ENCODE measurements at places on chromosomes 11 and 22.

DNA sequence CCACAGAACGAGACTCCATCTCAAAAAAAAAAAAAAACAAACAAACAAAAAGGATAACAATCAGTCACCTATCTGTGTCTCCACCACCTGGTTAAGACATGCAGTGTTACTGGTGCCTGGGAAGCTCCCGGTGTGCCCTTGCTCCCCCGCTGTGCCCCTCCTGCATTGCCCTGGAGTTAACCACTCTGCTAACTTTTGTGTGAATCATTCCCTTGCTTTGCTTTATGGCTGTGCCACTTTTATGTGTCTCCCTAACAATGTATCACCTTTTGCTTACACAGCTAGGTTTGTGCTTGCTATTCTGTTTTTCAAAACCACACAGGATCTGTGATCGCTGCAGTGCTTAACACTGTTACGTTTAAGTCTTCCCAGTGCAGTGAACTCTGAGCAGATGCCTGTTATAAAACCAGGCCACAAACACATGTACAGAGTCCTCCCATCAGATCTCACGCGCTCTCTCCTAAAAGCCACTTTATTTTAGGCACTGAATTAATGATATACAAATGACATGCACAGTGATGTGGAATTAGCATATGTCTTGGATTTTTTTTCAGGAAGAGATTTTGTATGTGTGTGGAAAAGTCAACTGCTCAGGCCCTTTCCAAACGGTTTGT is 69.9 kb downstream of the BUD13 start:
- DNase-seq = no peak

GRCh38 chr11:73248526-73249185 is 23.5 kb upstream of the P2RY6 start:
- no peak for DNase-seq

DNA sequence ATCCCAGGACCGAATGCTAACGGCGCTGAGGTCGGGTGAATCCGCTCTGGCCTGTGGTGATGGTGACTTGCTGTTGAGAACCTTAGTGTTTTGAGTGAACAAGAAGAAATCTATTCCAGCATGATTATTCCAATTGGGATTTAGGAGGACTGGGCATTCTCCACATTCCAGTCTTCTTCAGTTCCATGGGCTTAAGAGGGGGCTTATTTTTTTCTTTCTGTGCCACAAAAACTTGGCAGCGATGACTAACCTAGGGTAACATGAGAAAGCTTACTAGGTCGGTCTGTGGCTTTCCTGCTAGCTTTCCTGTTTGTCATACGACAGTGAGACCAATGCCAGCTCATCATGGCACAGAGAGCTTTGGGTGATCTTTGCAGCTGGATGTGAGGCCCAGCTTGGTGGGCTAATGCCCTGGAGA is 62.9 kb upstream of the ATXN10 start:
- DNase-seq = no peak

DNA sequence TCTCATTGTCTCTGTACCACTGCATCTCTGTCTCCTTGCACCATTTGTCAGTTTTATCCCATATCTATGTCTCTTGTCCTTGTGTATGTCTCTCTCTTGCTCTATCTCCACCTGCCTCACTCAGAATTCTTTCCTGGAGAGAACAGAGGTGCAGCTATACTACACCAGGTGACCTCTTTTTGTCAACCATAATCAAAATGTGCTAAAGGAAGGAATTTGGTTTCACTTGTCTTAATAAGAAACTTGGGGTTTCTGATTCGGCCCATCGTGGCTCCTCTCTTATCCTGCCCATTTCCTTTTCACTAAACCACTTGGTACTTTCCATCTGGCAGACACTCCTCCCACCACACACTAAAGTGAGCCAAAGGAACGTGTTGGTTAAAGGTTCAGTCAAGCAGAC is 2.0 kb upstream of the C11orf42 start:
- DNase-seq = no peak

- DNase-seq = no peak
These were observed 25.8 kb downstream of the KCNC1 start for GRCh38 chr11:17760102-17761029.

GRCh38 chr11:113274713-113275582 is 39.4 kb upstream of the TTC12 start:
- DNase-seq = no peak

DNA sequence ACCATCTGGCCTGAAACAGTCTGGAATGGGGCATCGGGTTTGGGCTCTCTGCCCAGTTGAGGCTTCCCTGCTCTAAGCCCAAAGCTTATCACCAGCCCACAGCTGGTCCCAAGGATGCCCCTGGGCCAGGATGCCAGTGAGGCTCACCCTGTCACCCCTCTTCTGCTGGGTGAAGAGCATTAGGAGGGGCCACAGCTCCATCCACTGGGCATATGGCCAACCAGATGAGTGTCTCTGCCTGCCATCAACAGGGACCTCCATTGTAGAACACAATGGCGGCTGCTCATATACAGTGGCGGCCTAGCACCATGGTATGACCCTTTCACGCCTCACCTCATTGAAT is 5.6 kb downstream of the CHST1 start:
- no peak for DNase-seq

DNA sequence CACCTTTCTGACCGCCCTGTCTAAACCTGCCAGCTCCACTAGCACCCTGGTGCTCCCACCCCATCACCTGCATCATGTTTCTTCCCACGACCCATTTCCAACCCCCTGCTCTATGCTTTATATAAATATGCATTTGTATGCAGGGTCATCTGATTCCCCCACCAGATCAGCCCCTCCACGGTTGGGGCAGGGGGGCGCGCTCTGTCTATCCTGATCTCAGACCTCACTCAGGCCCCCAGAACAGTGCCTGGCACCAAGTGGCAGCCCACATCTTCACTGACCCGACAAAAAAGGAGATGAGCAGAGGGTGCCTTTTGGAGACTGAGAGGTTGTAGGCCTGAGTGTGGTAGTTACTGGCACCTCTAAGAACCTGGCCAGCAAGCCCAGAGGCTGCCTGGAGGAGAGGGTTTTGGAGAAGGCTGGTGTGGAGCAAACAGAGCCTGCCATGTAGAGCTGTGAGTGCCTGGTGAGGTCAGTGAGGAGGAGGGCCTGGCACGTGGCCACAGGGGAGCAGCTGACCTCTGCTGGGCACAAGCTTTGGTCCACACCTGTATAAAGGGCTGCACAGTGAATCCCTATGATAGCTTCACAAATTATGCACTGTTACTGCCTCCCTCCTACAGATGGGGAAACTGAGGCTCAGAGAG is 86.3 kb upstream of the RTL6 start:
- no peak for DNase-seq
